ENCODE measurements at places on chromosomes 3 and 15.
A peak's percentile ranks its signal among the peaks of the same experiment; 100 is the strongest.

- DNase-seq, result peak; percentile 63
These were observed 500.4 kb downstream of the SHQ1 start for GRCh38 chr3:72347819-72348319.

GRCh38 chr3:55939287-55939686 lies 452.2 kb upstream of the WNT5A start:
- no peak for DNase-seq

- no peak for DNase-seq
These were observed 128.5 kb upstream of the GAP43 start for GRCh38 chr3:115494826-115495225.

- DNase-seq, result no peak
These were observed 932.9 kb downstream of the ROBO1 start for GRCh38 chr3:78834910-78835309.

- no peak for DNase-seq
These were observed 5.2 kb upstream of the GNAI2 start for GRCh38 chr3:50230794-50231125.

- no peak for DNase-seq
These were observed 145.9 kb downstream of the OR4M2 start for GRCh38 chr15:22226034-22226790.

GRCh38 chr3:97409612-97410011 lies 354.9 kb upstream of the ARL6 start:
- no peak for DNase-seq

DNA sequence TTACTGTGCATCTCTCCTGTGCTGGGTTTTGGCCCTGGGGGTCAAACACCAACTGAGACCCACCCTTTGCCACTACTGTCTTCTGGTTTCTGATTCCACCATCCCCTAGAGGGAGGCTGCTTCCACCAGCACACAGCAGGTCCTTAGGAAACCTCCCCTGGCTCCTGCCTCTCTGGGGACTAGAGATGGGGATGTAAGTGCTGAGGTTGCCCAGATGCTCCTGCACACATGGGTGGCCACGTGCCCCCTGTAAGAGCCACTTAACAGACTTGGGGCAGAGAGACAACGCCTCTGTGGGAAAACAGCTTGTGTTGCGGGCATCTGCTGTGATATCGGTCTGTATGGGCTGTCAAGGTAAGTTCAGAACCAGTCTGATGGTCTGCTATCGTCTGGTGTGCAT lies 83.4 kb downstream of the ATP2B2 start:
- DNase-seq, result no peak

GRCh38 chr15:70976851-70977250 lies 84.2 kb downstream of the LRRC49 start:
- DNase-seq, result no peak

DNA sequence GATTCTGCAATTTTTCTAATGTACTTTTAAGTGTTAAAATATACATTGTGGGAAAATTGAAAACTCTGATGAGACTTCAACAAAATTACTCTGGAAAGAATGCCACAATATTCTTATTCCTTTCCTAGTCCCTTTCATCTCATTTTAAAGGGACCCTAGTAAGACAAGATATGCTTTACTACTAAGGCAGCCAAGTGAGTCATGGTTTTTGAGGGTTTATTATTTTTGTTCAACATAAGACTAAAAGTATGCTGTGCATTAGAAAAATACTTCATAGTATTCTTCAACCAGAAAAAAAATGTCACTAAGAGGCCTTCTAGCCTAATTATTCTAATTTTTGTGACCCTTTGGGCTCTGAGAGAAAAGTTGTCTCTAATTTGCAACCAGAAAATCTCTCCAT lies 7.4 kb downstream of the IL12A start:
- DNase-seq, result no peak

- DNase-seq, result no peak
These were observed 30.5 kb downstream of the MINDY4B start for GRCh38 chr3:150874666-150875219.

DNA sequence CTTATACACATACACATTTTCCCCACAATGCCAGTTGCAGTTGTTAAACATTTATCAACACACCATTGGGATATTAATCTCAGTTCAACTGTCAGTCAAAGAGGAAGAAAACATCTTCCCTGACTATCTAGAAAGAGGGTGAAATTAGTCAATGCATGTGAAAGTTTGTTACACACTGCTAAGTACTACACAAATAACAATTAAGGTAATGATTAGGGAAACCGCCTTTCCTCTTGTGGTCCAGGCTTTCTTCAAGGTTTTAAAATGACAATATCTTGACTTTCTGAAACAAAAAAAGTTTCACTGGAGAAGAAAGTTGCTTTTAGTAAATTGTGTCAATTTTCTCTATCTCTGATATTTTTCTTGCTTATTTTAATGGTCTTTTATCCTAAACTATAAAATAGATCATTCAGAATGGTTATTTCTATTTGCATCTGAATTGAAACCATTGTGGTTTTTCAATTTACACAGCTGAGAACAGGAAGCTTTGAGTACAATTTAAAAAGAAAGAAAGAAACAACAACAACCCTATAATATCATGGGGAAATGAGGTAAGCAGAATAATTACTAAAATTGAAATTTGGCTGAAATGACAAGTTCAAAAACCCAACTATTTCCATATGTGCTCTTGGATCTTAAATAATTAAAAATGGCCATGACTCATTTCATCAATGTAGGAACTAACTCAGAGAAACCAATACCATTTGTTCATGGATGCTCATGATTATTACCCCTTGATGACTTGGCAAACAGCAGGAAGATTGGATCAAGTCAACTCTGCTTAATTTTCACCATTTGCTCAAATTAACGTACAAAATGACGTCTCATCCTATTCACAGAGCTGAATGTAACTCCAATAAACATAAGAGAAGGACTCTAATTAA lies 31.7 kb downstream of the GPR149 start:
- DNase-seq, result no peak

DNA sequence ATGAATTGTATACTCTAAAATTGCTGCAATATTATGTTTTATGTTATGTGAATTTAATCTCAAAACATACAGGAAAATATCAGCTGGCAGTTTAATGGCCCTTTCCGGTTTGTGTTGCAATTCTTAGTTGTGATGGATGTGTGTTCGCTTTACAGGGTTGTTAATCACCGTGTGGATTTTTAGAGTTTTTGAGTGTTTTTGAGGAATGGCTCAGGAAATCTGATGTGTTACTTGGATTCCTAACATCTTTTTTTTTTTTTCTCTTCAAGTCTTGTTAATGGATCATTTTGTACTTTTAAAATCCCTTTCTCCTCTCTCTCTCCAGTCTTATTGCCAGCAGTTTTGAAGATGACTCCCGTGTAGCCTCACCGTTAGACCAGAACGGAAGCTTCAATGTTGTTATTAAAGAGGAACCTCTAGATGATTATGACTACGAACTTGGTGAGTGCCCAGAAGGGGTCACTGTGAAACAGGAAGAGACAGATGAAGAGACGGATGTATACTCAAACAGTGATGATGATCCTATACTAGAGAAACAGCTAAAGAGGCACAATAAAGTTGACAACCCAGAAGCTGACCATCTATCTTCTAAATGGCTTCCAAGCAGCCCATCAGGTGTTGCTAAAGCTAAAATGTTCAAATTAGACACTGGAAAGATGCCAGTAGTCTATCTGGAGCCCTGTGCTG lies 35.7 kb downstream of the MGA start:
- DNase-seq, result peak; percentile 61

DNA sequence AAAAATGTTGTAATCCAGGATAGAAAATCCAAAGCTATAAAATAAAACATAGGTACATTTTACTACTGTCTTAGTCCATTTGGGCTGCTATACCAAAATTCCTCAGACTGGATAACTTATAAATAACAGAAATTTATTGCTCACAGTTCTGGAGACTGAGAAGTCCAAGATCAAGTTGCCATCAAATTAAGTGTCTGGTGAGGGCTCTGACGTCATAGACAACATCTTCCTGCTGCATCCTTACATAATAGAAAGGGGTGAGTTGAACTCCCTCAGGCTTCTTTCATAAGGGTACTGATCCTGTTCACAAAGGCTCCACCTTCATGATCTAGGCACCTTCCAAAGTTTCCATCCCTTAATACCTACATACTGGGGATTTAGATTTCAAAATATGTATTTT lies 826.8 kb downstream of the NTRK3 start:
- DNase-seq, result no peak
